ENCODE measurements at places on chromosomes 2 and 18. TPM values are rescaled to one million over a fixed set of nuclear protein-coding genes. Genes with fewer than 3 reads are reported as not detected.

The TFCP2L1 gene
- 0.16 TPM for total RNA-seq

The ACADL gene
- not detected for total RNA-seq

The HOXD11 gene
- total RNA-seq = not detected

The GPR35 gene
- 8.4 TPM for total RNA-seq

The CAPN14 gene
- total RNA-seq = 0.40 TPM

The LRRTM4 gene
- total RNA-seq = not detected

The SLC19A3 gene
- not detected for total RNA-seq

- no peak for DNase-seq
These were observed 68.0 kb upstream of the KLF7 start for GRCh38 chr2:207233731-207234130.

GRCh38 chr18:8359076-8359475, 250.2 kb upstream of the RAB12 start:
- DNase-seq = no peak

GRCh38 chr18:79708412-79708811, 28.8 kb downstream of the CTDP1 start:
- peak; percentile 34 for DNase-seq

GRCh38 chr2:111523009-111523408, 361.0 kb downstream of the ANAPC1 start:
- no peak for DNase-seq

DNA sequence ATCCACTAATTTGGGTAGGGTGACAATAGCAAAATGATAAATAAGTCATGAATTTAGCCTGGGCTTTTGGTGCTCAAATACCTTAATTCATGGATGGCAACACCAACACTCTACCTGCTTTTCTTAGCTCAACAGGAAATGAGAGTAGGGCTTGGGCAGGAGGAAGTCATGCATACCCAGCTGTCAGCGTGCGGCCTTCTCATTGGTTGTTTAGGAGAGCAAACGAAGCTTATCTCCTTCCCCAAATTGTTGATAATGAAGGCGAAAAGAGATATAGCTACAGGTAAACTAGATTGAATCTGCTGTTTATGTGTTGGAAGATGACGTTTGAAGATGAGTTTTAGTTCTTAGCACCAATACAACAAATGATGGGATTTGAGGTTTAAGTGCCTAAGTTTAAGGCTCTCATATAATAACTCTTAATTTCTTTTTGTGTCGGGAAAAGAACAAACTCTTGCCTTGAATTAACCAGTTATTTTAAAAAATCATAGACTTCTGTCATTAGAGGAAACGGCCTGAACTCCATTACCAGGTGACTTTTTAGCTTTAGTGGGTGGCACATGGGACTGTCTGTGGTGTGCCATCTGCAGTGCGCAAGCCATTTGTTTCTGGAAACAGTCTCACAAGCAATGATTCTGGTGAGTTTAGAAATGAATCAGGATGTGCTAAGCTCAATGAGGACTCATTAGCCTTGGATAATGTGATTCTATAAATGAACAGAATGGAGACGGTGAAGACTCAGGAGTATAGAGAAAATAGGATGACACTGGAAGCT, 19.8 kb downstream of the MAP4K4 start:
- DNase-seq = peak; percentile 43

DNA sequence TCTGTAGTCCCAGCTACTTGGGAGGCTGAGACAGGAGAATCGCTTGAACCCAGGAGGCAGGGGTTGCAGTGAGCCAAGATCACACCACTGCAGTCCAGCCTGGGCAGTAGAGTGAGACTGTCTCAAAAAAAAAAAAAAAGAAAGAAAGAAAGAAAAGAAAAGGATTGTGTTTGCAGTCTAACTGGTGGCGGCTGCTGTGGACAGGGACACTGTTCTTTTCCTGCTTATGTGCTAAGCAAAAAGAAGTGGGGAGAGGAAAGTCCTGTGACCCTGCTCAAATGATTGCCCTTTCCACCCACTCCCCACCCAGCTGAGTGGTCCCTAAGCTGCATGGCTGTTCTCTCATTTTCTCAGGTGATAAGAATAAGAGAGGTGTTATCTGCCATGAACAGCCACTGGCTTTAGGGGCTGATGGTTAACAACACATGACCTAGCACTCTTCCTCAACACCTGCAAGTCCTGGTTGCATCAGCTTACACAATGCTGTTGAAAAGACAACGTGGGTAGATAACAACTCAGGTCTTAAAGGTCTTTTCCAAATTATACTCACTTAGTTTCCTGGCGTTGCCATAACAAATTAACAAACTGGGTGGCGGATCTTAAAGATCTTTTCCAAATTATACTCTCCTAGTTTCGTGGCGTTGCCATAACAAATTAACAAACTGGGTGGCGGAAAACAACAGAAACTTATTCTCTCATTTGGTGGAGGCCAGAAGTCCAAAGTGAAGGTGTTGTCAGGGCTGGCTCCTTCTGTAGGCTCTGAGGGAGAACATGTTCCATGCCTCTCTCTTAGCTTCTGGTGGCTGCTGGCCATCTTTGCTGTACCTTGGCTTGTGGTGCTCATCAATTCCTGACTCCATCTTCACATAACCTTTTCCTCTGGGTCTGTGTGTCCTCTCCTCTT, 90.3 kb upstream of the RTN4 start:
- no peak for DNase-seq

- no peak for DNase-seq
These were observed 289.6 kb downstream of the PTPRM start for GRCh38 chr18:7856733-7857132.

DNA sequence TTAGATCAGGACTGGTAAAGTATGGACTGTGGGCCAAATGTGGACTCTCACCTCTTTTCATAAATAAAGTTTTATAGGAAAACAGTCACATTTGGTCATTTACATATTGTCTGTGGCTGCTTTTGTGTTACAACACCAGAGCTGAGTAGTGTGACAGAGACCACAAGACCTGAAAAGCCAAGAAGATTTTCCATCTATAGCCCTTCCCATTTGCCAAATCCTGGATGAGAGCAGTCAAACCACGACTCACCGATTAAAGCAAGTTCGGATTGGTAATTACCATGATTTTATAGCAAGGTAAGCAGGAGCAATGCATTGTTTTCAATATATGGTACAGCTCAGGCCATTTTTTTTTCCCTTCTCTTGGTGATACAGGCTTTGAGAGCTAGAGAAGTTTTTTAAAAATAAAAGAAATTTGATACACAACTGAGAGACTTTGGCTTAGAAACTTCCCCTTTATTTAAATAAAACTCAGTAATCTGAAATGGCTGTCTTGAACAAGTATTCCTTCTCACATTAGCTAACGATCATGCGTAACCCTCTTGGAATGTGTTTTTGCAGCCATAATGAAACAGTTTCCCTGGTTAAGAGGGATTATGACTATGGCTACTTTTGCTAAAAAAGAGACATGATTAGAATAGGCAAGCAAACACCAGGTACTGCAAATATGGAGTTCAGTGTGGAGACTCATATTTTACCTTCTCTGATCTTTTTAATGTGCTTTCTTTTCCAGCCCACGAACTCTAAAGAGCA, 9.5 kb upstream of the MALL start:
- DNase-seq = no peak

- no peak for DNase-seq
These were observed 35.8 kb upstream of the ZNF516 start for GRCh38 chr18:76530846-76531245.

GRCh38 chr2:161824226-161824625, 200.0 kb downstream of the SLC4A10 start:
- DNase-seq = no peak

DNA sequence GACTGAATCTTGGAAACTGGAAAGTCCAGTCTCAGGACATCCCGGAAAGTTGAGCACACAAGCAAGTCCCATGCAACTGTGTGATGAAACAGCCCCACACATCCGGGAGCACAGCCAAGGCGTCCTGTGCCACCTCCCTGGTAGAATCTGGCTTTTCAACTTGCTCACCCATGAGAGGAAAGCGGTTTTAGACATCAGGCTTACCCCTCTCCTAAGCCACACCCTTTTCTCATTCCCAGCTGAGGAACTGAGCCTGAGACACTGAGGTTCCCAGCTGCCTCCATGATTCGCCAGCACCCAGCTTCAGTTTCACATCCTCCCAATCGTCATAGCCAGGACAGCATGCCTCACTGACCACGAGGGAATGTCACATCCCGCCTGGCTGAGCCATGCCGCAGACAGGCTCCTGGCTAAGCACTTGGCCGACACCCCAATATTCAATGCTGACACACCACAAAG, 60.3 kb downstream of the STEAP3 start:
- no peak for DNase-seq

DNA sequence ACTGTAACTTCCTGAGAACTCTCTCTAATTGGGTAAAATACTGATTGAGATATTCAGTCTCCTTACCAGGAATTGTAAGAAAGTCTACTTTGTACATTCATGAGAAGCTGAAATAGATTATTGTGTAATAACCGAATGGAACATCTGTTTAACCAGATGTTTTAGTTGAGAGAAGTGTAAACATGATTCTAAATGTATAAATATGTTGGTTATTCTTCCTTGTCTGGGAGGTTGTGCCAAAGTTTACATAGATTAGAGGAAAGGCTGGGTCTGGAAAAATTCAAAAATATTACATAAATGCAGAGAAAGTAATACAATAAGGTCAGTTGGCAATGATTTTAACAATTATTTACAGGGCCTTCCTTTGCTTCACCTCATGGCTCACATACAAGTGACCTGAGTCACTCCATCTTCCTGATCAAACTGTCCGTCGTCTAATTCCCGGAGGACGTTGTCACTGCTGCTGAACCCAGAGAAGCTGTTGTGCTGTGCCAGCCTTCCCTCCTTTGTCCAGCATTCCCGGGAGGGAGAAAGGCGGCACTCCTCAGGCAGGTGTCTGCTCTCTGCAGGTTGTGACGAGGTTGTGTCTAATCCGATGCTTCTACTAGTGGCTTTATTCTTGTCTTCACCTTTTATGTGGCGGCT, 55.9 kb downstream of the MOB4 start:
- DNase-seq = no peak

GRCh38 chr2:95305380-95306061, 8.4 kb downstream of the KCNIP3 start:
- DNase-seq = no peak

GRCh38 chr2:9641641-9642040, 10.8 kb upstream of the YWHAQ start:
- peak; percentile 17 for DNase-seq

GRCh38 chr2:12456293-12457106, 260.2 kb upstream of the TRIB2 start:
- peak; percentile 30 for DNase-seq

- no peak for DNase-seq
These were observed 74.3 kb upstream of the MMADHC start for GRCh38 chr2:149661844-149662243.
